Frontal cortex (tissue), 4 donors: ENCODE measurements at places on chromosomes 12 and 14.

GRCh38 chr14:77353469-77354141 is 23.3 kb downstream of the TMED8 start:
- no peak for DNase-seq

DNA sequence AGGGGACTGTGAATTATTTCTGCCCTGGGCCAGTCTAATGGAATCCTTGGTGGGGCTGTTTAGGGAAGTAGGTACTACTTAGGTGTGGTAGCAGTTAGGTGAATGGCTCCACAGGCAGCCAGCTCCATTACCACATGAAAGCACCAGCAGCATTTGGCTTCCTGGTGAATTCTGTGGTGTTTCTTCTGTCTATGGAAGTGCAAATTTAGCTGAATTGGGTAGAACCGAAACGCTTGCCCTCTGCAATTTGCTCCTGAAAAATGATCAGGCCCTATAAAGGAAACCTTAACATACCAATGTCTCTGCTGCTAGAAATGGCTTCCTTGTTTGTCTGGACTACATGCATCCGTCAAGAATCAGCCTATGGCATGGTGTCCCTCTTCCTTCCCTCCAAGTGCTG is 16.4 kb downstream of the FLRT2 start:
- no peak for DNase-seq

DNA sequence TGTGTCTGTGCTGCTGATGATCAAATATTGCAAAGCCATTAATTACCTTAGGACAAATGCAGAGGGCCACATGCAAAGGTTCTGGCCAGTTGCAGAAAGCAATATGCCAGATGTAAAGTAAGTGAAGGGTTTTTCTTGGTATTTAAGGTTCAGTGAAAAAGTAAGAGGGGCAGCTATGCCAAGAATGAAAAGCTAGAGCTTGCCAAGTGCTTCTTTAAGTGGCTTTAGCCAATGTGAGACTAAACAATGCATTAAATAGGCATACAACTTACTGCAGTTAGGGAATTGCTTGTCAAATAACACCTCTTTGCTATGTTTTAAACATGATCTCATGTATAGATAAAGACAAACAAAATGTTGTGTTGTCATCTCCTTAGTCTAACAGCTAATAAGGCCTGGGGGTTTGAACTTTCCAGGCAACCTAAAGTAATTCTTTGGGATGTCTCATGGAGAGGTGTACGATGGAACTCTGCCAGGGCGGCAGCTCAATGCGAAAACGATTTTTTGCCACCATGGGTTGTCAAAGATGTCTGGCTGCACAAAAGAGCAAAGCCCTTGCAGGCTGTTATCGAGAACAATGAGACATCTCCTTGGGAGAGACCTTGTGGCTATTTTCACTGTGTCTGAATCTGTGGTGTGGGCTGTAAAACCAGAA is 12.0 kb downstream of the IGF1 start:
- DNase-seq: no peak

- DNase-seq: no peak
Measured at GRCh38 chr12:66531766-66532165, 147.1 kb downstream of the GRIP1 start.

- DNase-seq: no peak
Measured at GRCh38 chr14:33406766-33407165, 468.1 kb downstream of the NPAS3 start.
